Activated CD4-positive, alpha-beta T cell treated with anti-CD3 and anti-CD28 coated beads for 24 hours (primary cell): ENCODE measurements at places on chromosomes 3 and 15.

GRCh38 chr3:87333393-87333892 lies 57.1 kb upstream of the POU1F1 start:
- no peak for DNase-seq

DNA sequence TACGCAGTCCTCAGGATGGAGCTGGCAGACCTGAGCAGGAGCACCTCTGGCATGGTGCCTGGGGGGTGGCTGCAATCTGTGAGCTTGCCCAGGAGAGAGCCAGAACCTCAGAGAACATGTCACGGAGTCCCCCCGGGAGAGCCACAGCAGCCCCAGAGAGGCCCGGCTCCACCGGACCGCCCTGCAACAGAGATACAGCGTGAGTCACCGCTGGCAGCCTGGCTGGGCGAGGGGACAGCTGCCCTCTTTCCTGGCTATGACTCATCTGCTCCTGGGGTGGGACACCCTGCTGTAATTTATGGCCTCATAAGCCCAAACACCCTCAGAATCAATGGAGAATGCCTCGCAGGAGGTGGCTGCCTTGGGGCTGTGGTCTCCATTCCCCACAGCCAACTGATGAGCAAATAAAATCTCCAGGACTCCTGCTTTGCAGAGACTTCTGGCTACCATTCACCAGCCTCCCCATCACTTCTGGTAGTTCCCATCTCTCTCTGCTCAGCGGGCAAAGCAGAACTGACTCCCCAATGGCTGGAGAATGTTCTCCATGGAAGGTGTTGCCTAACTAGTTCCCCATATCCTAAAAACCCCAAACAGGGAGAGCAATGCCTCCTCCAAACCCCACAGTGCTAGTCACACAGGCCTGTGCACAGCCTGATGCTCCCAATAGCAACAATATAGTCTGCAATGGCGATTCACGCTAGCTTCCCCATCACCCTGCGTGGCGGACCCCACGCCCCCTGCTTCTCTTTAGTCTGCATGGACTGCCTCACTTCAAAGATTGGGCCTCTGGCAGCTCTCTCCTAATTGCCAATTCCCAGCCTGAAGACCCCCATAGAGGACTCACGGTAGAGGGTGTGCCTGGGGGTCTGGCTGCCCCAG lies 21.6 kb downstream of the ACSBG1 start:
- no peak for DNase-seq

DNA sequence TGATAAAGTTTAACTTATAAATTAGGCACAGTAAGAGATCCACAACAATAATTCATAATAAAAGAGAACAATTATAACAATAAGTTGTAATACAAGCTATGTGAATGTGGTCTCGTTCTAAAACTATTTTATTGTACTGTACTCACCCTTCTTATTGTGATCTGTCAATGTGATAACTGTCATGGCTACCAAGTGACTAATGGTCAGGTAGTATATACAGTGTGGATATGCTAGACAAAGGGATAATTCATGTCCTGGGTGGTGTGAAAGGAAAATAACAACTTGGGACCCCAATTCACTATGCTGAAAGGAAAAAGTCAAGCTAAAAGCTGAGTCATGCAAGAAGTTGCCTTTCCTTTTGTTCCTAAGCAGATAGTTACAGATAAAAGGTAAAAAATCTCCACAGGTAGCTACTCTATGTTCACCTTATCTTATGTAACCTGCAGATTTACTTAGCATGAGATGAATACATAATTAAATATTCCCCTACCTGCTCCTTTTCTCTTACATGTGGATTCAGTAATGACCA lies 10.7 kb upstream of the CYP8B1 start:
- no peak for DNase-seq

DNA sequence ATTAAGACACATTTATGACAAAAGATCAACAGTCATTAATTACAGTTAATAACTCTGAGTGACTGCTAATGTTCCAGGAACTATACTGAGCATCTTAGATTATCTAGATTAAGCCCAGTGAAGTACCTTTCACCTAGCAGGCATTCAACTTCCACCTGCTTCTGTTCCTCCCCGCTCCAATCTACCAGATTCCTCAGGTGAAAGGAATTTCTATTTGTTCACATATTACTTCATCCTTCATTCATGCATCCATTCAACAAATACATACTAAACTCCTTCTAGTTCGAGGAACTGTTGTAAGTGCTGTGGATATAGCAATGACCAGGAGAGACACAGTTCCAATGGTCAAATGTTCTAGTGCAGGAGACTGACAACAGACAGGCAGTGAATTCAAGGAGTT lies 139.3 kb downstream of the FILIP1L start:
- no peak for DNase-seq

GRCh38 chr15:88334436-88334835 lies 77.9 kb upstream of the NTRK3 start:
- no peak for DNase-seq

DNA sequence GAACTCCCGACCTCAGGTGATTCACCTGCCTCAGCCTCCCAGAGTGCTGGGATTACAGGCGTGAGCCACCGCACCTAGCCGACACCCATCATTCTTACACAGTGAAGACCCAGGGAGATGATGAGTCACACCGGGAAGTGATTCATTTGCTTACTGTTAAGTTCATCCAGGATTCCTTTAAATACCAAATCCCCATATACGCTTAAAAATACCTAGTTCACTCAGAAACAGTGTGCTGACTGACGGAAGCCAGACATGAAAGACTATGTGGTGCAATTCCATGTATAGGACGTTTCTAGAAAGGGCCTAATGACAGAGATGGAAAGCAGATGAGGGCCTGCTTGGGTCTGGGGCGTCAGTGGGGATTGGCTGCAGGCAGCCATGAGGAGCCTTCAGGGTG lies 75.2 kb downstream of the APBA2 start:
- no peak for DNase-seq

GRCh38 chr3:69097407-69098086 lies 12.8 kb downstream of the ARL6IP5 start:
- DNase-seq = no peak

DNA sequence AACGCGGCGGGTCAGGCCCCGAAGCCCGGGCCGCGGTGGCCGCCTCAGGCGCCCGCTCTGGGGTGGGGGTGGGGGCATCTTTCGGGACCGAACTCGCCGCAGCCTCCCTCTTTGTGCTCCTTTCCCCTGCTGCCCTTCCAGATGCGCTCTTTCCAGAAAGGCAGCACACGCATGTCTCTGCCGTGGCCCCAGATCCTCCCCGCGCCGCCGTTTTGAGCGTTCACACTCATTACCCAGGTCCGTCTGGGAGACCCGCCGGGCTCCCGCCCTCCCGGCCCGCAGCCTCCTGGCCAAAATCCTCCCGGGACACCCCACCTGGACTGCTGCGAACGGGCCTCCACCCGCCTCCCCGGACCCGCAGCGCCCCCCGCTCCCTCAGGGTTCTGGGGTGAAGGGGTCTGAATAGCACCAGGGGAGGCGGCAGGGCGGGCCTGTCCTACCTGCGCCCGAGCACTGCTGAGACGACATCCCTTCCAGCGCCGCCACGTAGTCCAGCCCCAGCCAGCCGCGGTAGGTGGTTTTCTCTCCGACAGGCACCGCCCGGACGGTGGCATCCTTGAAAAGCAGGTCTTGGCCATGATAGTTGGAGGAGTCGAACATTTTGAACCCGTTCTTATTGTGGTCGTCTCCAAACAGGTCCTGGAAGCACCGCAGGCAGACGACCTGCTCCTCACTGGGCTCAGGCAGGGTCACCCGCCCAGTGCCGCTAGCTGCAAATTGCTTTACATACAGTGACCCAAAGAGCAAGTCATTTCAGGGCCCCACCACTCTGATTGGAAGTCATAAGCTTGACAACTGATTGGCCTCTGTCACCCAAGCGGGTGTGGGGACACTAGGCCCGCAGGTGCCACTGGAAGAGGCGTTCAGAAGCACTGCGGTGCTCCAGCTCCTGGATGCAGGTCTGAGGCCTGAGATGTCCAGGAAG lies 25.9 kb downstream of the MELTF start:
- peak; percentile 25 for DNase-seq

DNA sequence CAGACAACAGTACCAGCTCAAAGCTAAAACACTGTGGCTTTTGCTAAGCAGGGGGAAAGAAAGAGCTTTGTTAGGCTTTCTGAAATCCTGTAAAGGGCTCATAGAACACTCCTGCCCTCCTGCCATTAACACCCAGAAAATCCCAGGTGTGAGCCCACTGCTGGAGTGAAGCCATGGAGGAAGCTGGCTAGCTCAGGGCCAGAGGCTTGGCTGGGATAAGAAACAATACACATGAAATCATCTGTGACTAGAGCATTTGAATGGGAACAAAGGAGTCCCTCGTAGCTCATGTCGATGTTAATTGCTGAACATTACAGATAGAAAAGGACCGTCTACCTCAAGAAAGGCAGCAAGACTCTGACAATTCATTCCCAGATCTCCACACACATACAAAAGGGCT lies 23.5 kb downstream of the RUVBL1 start:
- no peak for DNase-seq

DNA sequence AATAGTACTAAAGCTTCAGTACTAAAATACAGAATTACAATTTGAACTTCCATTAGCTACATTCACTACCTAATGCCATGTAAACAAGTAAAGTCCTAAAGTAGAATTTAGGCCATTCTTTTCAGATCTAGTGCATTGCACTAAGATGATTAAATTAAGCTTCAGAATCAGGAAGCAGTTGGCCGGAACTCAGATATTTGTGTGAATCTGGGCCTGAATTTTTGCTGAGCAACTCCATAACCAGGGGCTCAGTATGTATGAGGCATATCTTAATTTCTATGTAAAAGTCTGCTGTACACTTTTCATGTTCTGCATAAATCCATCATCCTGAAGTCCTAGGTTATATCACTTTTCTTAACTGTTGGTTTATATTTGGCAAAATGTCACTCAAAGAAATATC lies 246.4 kb downstream of the RBMS3 start:
- no peak for DNase-seq

- no peak for DNase-seq
Measured at GRCh38 chr3:193796089-193796488, 203.1 kb downstream of the OPA1 start.

DNA sequence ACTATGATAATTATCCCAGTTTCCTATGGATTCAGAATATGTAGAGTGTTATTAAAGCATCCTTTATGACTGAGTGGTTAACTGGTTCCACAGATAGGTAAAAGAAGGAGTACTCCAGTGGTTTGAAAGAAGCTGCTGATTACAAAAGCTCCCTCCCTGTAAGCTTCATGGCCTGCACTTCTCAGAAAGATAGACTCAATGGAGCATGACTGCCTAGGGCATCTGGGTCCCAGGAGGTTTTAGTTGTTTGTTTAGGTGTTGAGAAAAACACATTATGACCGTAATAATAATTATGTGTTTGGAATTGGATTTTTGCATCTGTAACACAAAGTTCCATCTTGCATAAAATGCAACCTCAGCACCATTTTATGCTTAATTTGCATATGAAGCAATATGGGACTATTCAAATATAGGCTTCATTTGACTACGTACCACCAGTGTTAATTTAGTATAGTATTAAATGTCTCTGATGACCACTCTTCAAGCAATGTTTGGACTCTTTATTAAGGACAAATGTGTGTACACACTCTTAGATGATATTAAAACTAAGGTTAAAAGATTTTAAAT lies 121.1 kb downstream of the ROBO2 start:
- DNase-seq = no peak

- no peak for DNase-seq
Measured at GRCh38 chr15:66560856-66561525, 4.8 kb downstream of the LCTL start.

DNA sequence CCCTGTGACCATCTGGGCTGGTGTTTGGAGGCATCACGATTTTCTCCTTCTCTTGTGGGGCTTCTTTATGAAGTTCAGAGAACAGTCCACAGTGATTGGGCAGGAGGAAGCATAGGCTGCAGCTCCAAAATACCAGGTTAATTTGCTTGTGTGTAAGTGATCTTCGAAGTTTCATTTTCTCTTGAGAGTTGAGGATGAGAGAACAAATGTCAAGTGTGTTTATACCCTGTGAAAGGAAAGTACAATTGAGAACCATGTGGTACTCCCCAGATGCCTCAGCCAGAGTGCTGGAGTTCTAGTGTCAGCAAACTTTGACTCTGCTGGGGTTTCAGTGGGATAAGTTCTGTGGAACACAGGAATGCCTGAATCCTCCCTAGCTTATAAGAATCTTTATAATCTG lies 357.1 kb upstream of the CFAP20DC start:
- no peak for DNase-seq

DNA sequence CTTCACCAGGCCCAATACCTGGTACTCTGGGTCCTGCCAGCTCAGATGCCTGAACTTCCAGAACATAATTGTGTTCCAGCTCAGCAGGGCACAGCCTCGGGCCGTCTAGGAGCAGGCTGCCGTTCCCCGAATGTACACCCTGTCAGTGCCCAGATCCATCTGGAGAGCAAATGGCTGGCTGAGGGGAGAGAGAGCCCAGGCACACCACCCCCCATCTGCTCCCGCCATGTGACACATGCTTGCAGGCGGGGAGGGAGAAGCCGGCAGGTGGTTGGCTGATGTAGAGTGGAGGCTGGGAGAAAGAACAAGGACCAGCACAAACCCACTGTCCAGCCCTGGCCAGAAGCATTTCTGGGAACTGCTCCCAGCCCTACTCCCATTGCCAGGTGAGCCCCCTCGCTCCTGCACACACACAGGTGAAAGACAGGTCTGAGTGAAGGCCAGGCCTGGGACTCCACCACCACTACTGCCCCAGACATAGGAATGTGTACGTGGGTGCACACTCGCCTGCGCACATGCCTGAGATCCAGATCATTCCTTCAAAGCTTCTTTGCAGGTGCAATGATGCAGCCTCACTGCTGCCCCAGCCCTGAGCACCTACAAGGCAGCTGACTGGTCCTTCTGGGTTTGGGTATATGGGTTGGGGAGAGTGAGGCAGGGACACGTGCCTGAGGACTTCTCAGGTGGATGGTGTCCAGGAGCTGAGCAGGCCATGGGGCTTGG lies 53.5 kb downstream of the SEMA5B start:
- no peak for DNase-seq

DNA sequence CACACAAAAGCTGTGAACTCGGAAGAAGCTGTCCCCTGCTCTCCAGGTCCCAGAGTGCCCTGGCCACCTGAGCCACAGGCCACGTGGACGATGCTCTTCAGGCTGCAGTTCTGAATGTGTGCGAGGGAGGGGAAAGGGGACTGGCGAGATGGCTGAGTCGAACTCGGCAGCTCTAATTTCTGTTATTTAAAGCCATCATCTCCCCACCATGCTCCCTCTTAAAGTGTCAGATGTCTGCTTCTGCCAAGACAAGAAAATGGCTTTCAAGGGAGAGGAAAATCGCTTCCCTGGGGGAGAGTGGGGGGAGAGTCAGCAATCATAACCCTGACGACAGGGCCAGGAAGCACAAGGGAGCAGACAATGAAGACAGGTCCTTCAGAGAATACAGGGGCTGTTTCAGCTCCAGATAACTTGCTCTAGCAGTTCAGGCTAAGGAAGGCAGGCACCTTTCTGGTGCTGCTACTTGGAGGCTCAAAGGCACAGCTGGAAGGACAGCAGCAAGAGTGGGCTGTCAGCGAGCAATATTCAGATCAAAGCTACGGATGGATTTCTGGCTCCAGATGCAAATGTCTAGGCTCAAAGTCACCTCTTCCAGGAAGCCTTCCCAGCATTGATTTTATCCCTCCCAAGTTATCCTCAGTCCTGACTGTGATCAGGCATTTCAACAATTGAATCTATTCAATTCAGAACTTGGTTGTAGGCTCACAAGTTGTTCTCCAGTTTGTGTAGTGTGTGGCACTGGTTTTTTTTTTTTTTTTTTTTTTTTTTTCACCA lies 15.5 kb upstream of the CCDC33 start:
- no peak for DNase-seq
